ENCODE measurements at places on chromosomes 3 and 15. TPM values are rescaled to one million over a fixed set of nuclear protein-coding genes. Genes with fewer than 3 reads are reported as not detected.

RGMA gene
- total RNA-seq, result 0.21 TPM

FSIP1 gene
- 0.95 TPM for total RNA-seq

HAPLN3 gene
- total RNA-seq, result 23.6 TPM

GP9 gene
- not detected for total RNA-seq

SLC28A2 gene
- not detected for total RNA-seq

EXOSC7 gene
- total RNA-seq, result 43.6 TPM

NR1I2 gene
- total RNA-seq, result not detected

TUSC7 gene
- total RNA-seq, result not detected

PLCH1 gene
- total RNA-seq, result 0.83 TPM

ASB14 gene
- not detected for total RNA-seq

LIPH gene
- 5.1 TPM for total RNA-seq

FETUB gene
- 0.23 TPM for total RNA-seq

DCLK3 gene
- total RNA-seq, result not detected

SV2B gene
- total RNA-seq, result 0.29 TPM

IL17RD gene
- total RNA-seq, result 1.2 TPM

KIF15 gene
- 11.4 TPM for total RNA-seq

GOLGA8T gene
- 1.9 TPM for total RNA-seq

ESYT3 gene
- 0.79 TPM for total RNA-seq

GMPS gene
- total RNA-seq, result 84.1 TPM

CELF6 gene
- total RNA-seq, result not detected

WDR73 gene
- total RNA-seq, result 33.3 TPM

LRTM1 gene
- total RNA-seq, result not detected

EPHB3 gene
- 0.33 TPM for total RNA-seq

LYZL4 gene
- total RNA-seq, result not detected

SKOR1 gene
- not detected for total RNA-seq

C3orf49 gene
- total RNA-seq, result not detected

ZNF148 gene
- 12.4 TPM for total RNA-seq

All from A549 treated with dexamethasone at 1 μM for 4 hours (cell line).